ENCODE measurements at places on chromosomes 3 and 15.

DNA sequence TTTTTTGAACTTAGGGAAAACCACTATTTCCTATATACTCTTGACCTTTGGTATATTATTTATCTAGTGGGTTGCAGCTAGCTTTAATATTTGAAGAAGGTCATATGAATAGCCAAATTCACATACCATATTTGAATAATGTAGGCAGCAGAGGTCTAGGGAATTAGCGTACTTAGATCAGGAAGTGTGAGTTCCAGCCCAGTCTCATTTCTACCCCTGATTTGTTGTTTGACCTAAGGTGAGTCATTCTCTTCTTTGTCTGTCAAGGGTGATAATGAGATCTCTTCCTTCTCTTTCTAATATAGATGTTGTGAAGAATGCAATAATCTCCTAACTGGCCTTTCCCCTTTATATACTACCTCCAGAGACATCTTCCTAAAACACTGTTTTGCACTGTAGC lies 36.6 kb upstream of the ZPLD1 start:
- no peak for DNase-seq

GRCh38 chr3:9129365-9129764 lies 120.1 kb downstream of the SRGAP3 start:
- no peak for DNase-seq

DNA sequence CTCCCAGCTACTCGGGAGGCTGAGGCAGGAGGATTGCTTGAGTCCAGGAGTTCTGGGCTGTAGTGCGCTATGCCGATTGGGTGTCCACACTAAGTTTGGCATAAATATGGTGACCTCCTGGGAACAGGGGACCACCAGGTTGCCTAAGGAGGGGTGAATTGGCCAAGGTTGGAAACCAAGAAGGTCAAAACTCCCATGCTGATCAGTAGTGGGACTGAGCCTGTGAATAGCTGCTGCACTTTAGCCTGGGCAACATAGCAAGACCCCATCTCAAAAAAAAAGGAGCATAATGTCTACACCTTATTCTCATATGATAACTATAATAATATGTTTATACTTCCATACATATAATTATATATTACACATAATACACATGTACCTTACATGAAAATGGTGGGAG lies 6.1 kb upstream of the GLB1 start:
- DNase-seq: no peak

DNA sequence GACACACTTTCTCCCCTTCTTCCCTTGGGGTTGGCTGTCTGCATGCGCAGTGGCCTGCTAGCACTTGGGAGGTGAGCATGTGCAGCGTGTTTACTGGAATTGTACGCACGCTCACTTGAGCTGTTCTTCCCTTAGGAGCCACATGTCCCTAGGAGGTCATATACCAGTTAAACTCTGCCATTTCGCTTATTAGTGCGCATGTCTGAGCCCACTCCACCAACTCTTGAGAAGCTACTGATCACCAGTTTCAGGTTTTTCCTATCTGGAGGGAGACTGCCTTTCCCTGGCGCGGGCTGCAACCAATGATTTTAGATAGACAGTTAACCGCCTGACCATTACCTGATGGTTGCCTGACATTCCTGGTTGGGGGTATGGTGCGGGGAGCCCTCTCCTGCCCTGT lies 47.6 kb upstream of the SPPL2A start:
- no peak for DNase-seq

- no peak for DNase-seq
Observed at GRCh38 chr3:63240381-63240902, 37.7 kb upstream of the SYNPR start.

- peak; percentile 63 for DNase-seq
Observed at GRCh38 chr3:141913150-141913811, 36.8 kb downstream of the ATP1B3 start.

GRCh38 chr3:171526146-171526545 lies 65.9 kb upstream of the TNIK start:
- no peak for DNase-seq

DNA sequence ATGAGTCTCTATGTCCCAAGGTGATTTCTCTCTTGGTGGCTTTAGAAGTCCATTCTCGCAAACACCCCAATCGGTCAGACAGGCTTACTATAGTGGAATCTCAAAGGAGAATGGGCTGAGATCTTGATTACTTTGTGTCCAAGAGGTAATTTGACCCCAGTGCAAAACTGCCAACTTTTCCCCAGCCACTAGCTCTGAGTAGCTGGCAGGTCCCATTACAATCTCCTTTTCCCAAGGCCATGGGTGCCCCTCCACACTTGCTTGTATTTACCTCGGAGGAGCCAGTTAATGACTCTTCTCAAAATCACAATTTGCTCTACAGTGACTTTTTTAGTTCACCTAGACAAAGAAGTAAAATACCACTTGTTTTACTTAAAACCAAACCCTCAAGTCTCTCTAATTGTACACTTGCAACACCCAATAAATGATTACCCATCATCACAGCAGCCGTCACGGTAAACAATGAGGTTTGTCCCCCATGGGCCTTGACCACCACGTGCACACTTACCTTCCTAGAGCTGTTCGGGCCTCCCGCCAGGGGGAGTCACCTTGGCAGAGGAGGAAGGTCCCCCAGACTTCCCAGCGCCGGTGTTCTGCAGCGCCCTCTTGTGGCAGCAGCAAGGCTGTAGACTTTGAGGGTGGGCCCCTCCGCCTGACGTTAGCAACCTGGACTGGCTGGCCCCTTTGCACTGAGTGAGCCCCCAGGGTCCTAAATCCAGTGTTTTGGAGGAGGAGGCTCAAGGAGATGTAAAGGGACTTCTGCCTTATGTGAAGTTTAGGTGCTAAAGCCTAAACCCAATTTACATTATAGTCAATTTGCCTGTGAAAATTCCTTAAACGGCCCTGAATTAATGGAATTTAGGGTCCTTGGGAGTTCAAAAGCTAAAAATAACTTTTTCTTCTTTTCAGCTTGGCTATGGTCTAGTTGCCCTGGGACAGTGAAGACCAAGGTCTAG lies 18.7 kb upstream of the HDAC11 start:
- peak; percentile 89 for DNase-seq

GRCh38 chr3:123881771-123882170 lies 2.4 kb downstream of the MYLK start:
- DNase-seq: no peak

- no peak for DNase-seq
Observed at GRCh38 chr3:172704001-172704400, 6.9 kb downstream of the NCEH1 start.

GRCh38 chr3:168622795-168623194 lies 527.1 kb upstream of the GOLIM4 start:
- no peak for DNase-seq

- DNase-seq: no peak
Observed at GRCh38 chr3:191889756-191890155, 428.8 kb downstream of the PYDC2 start.

DNA sequence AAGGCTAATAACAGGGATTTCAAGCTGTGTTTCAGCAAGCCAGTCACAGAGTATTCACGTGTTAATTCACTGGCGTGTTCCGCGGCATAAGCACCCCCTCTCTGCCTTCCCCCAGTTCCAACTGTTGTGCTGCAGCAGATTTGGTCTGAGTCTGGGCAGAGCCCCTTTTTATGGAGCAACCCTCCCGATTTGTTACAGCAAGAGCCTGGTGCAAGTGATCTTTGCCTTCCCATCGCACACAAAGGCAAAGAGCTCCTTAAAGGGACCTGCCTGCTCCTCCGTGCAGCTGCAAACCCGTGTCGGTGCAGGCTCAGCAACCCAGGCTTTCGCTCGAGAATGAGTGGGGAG lies 170.5 kb downstream of the KCNAB1 start:
- no peak for DNase-seq

DNA sequence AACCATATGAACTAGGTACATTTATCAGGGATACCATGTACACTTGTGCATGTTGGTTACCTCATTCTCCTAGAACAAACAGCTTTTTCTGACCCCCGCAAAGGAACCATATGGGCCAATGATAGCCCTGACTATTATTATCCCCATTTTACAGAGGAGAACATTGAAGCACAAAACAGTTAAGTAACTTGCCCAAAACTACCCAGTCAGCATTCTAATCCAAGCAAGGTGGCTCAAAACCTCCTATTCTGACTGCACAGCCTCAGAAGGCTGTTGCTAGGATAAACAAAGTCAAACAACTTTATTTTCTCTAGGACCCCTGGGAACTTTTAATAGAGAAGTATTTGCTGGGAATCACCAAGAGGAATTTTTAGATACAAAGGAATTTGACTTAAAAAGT lies 36.7 kb downstream of the CFAP44 start:
- DNase-seq: no peak

- peak; percentile 80 for DNase-seq
Observed at GRCh38 chr15:32029409-32029861, 880 bp upstream of the CHRNA7 start.

GRCh38 chr3:171948674-171949073 lies 90.7 kb upstream of the FNDC3B start:
- no peak for DNase-seq

DNA sequence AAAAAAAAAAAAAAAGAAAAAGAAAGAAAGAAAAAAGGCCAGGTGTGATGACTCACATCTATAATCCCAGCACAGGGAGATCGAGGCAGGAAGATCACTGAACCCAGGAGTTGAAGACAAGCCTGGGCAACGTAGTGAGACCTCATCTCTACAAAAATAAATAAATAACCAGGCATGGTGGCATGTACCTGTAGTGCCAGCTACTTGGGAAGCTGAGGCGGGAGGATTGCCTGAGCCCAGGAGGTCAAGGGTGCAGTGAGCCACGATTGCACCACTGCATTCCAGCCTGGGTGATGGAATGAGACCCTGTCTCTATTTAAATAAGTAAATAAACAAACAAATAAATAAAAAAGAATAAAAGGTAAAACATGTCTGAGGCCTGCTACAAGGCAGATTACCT lies 39.3 kb upstream of the LACTB start:
- DNase-seq: no peak

- peak; percentile 64 for DNase-seq
Observed at GRCh38 chr15:52789601-52790168, 451 bp downstream of the ONECUT1 start.

DNA sequence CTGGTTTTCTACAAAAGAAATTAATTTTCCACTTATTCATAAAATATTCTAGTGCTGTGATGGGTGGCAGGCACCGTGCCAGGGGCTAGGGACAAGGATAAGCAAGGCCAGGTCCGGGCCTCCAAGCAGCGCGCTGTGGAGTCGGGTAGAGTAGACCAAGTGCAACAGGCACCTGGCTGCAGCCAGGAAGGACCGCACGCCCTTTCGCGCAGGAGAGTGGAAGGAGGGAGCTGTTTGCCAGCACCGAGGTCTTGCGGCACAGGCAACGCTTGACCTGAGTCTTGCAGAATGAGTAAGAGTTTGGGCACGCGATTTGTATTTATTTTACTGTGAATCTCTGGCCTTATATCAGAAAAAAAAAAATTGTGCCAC lies at the start of gene CASR:
CASR (plus strand) TSS at position 148 of the 372 bp plus-strand sequence. CDS start 70,522 bp downstream, outside the sequence.
- peak; percentile 34 for DNase-seq

DNA sequence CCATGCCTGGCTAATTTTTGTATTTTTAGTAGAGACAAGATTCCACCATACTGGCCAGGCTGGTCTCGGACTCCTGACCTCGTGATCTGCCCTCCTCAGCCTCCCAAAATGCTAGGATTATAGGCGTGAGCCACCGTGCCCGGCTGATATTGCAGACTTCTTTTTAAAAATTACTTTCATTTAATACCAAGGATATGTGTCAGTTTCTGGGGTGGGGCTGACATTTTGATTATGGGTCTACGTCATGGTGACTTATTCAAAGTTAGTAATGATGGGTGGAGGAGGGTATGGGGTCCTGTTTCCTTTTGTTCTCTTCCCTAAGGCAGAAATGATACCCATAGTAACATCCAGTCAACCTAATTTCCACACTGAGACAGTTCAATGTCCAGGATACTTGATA lies 34.7 kb downstream of the GBE1 start:
- no peak for DNase-seq

GRCh38 chr15:59444081-59444835 lies 6.3 kb downstream of the FAM81A start:
- no peak for DNase-seq

GRCh38 chr3:138289701-138290100 lies 40.0 kb downstream of the NME9 start:
- DNase-seq: no peak

DNA sequence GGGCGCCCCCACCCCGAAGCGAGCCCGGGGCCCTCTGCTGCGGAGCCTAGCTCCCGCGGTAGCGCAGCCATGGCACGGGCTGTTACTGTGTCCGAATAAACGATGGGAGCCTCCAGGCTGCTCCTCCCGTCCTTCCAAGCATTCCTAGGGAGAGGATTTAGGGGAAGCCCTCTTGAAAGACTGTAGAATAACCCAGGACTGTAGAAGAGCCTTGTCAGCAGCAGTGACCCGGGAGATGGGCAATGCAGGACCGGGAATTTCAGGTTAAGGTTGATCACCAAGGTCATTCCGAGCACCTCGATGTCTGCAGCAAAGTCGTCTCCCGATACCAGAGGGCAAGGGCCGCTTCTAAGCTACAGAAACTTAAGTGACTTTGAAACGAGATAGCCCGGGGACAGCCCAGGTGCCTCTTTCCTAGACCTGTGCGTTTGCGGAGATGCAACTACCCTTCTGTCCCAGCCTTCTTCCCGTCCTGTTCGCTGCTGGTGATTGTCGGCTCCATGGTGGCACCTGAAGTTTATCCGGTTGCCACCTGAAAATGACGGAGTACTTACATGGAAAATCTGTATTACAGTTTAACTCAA lies 753 bp upstream of the MYO5A start:
- no peak for DNase-seq

DNA sequence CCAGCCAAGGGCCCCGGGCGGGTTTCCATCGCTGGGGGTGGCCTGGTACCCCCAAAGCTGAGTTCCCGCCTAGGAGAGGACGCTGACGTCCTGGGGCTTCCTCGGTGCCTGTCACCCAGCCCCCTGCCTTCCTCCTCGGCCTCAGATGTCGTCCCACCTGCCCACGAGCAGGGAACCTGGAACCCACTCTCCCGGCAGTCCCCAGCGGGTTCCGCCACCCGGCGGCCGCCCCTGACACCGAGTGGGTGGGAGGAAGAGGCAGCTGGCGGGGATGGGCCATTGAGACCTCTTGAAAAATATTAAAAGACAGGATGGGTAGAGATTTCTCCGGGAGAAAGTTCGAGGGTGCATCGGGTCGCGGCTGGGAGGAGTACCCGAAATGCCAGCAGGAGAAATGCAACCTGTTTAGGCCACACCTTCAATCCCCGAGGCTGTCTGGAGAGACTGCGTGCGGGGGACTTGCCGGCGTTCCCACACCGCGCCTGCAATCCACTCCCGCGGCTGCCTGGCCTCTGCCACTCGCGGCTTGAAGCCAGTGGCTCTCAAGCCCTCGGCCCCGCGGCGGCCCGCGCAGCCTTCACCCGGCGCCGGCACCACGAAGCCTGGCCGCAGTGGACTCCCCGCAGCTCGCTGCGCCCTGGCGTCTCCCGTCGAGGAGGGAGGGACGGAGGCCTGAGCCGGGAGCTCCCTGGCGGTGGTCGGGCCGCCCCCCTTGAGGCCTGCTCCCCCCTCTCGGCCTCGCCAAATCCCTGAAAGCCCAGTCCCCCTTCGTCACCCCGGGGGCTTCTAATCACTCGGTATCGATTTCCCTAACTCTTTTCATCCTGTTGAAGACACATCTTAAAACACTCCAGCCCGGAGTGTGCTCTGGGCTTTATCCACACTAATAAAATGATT lies 8.6 kb upstream of the NR2F2 start:
- peak; percentile 78 for DNase-seq

- no peak for DNase-seq
Observed at GRCh38 chr15:35198197-35198596, 113.1 kb upstream of the NANOGP8 start.
